IPS-NIHi11 (cell line): ENCODE measurements at places on chromosomes 12 and 14.

GRCh38 chr12:69101505-69101904 lies 137.9 kb upstream of the CPSF6 start:
- DNase-seq = no peak

- no peak for DNase-seq
Observed at GRCh38 chr12:109191621-109192250, 75.3 kb downstream of the ACACB start.

DNA sequence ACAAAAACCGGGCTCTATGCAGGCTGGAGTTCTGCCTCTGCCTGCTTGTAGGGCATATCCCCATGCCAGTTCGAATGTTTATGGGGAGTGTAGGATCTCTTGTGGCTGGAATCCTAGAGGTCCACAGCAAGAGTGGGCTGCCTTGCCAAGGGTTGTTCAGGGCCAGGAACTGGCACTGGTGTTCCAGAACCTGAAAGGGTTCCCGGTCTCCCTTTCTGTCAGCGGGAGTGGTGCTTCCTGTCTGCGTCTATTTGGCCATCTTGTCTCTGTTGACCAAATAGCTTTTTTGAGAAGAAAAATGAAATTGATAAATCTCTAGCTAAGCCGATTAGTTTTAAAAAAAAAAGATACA lies 17.8 kb downstream of the OLR1 start:
- no peak for DNase-seq

DNA sequence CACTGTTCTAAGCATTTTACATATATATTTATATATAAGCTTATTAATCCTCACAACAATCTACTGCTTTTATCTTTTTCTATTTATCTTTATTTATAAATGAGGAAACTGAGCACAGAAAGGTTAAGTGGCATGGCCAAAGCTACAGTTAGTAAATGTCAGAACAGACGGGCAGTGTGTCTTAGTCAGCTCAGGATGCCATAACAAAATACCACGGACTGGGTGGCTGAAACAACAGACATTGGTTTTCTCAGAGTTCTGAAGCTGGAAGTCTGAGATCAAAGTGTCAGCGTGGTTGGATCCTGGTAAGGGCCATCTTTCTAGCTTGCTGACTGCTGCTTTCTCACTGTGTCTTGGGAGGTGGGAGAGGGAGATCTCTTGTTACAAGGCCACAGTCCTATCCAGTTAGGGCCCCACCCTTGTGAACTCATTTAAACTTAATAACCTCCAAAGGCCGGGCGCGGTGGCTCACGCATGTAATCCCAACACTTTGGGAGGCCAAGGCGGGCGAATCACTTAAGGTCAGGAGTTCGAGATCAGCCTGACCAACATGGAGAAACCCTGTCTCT lies 19.8 kb downstream of the RPGRIP1 start:
- no peak for DNase-seq

- peak; percentile 12 for DNase-seq
Observed at GRCh38 chr14:96889091-96889490, 91.9 kb downstream of the VRK1 start.
